ENCODE measurements at places on chromosomes 2 and 18.

- DNase-seq = peak; percentile 18
Observed at GRCh38 chr2:210961249-210961648, 404.9 kb downstream of the CPS1 start.

DNA sequence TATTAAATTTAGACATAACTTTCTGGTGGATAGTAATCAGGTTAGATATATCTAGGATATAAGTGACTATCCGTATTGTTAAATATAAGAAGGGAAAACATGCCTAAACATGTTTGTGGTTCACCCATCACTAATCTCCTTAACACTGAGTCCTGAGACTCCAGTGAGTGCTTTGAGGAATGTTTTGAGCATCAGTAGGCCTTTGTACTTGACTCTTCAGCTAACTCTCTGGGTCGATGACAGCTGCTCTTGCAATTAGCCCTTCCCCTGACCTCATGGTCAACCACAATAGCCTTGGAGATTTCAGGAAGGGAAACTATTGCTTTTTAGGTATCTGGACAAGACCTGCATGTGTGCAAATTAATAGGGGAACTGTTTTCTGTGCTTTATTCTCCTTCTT lies 716.8 kb downstream of the EPHA4 start:
- DNase-seq = peak; percentile 53

GRCh38 chr18:58172031-58172430 lies 128.0 kb downstream of the NEDD4L start:
- no peak for DNase-seq

GRCh38 chr2:196263181-196263747 lies 91.9 kb upstream of the STK17B start:
- peak; percentile 66 for DNase-seq

DNA sequence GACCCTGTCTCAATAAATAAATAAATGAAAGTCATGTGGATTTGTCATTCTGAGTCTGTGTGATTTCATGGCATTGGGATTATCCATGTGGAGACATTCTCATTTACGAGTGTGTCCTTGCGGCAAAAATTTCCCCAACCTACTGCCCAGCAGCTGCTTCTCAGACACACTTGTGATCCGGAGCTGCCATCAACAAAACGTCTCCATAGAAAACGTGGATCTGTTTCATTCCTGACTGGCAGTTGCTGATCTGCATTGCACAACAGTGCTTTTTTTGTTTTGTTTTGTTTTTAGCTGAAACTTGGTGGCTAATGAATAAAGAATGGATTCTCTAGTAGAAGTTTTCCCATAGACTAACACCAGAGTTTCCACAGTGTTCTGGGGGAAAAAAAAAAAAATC lies 74.7 kb downstream of the TGIF1 start:
- no peak for DNase-seq

DNA sequence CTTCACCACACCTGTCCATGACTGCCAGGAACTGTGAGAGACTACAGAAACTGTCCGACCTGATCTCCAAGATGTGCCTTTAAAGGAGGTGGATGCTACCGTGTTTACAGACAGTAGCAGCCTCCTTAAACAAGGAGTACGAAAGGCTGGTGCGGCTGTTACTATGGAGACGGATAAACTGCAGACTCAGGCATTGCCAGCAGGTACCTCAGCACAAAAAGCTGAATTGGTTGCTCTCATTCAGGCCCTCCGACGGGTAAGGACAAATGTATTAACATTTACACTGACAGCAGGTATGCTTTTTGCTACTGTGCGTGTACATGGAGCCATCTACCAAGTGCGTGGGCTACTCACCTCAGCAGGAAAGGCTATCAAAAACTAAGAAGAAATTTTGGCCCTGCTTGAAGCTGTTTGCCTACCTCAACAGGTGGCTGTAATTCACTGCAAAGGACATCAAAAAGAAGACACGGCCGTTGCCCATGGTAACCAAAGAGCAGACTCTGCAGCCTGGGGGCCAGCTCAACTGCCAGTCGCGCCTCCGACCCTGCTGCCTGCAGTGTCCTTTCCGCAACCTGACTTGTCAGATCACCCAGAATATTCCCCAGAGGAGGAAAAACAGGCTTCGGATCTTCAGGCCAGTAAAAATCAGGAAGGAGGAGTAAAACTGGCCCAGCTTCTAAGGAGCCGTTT lies 30.9 kb downstream of the SKA1 start:
- DNase-seq = no peak

DNA sequence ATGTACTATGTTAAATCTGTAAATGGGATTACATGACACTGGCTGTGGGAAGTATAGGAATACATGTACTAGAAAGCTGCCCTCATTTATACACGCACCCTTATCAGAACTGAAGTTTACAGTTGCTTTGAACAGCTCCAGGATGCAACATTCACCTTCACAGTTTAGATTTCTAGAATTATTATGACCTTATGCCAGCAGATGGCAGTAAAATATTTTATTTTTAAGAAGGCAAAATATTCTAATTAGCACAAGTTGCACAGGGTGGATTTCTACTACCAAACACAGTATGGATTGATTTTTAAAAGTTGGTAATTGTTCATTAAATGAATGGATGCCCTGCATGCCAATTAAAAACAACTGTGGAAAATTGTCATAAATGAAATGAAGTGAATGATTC lies 670.4 kb downstream of the KCNJ3 start:
- peak; percentile 1 for DNase-seq

DNA sequence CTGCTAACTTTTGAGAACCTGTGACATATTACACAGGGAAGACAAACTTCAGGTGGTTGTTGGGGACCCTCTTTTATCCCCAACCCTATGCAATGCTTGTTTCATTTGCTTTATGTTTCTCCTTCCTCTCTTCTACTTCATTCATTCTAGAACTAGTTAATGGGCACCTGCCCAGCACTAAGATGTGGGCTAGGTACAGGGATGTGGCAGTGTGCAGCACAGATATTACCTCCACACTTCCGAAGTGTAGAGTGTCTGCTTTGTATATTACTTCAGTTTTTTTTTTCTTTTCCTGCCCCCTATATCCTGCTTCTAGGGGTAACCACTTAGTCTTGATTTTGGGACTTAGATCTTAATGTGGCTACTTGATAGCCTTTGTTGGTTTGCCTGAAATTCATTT lies 35.1 kb downstream of the CD28 start:
- no peak for DNase-seq

DNA sequence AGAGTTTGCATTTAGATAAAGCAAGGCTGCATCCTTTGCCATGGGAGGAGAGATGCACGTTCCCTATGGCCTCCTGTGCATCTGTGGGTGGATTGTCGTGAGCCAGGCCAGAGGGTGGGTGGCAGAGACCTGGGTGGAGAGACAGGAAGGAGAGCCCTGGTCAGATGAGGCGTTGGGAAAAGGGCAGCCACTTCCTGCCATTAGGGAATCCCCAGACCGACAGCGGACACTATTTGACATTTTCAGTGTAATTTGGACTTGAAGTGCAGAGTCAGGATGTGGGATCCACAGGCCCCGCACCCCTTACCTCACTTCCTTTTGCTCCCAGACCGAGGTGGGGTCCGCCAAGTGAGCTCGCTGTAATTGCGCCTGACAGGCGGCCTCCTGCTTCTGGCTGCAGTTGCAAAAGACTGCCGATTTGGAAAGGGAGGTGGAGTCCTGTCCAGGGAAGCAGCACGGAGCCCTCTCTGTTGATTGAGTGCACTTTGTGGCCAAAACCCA lies 150.0 kb downstream of the DYSF start:
- peak; percentile 53 for DNase-seq

GRCh38 chr2:152473151-152473857 lies 138.3 kb downstream of the FMNL2 start:
- no peak for DNase-seq

- DNase-seq = no peak
Observed at GRCh38 chr18:49876536-49876935, 63.2 kb upstream of the ACAA2 start.

DNA sequence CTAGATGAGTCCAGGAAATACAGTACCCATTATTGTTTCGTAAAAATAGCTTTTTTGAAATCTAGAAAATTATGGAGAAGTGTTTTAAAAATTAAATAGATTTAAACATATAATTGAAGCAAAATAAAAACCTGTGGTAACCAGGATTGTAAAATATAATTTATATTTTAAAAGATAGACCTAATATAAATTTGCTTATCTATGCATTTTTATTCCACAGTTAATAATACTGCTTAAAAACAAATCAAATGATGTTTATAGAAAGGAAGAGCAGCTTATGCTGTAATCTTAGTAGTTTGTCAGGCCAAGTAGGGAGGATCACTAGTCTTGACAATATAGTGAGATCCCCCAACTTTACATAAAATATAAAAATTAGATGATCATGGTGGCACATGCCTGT lies 388.9 kb upstream of the CNTNAP5 start:
- no peak for DNase-seq

- no peak for DNase-seq
Observed at GRCh38 chr2:160955578-160955977, 204.7 kb upstream of the TANK start.

- DNase-seq = no peak
Observed at GRCh38 chr2:221371347-221371746, 200.8 kb downstream of the EPHA4 start.

DNA sequence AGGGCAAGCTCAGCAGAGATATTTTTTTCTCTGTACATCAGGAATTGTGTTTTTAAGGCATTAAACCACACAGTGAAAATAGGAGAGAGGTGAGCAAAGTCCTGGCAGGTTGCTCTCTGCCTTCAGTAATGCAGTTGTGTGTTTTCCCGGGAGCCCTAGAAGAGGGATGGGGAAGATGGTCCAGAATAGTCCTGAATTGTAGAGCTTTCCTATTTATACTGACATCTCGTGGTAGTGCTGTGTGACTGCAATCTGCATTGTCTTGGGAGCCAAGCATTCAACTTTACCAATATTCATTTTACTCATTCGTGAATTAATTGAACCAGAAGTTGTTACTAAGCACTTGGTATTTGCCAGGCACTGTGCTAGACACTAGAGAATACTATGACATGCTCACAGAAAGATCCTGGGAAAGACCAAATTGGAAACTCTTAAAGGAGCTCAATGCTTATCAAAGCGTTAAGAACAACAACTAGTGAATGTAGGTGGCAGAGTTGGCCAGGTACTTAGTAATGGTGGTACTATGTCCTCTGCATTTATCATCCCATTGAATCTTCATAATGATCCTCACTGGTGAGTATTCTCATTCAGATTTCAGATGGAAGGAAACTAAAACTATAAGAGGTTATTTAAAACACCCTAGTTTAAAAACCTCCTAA lies 214.6 kb downstream of the TRIB2 start:
- peak; percentile 61 for DNase-seq

DNA sequence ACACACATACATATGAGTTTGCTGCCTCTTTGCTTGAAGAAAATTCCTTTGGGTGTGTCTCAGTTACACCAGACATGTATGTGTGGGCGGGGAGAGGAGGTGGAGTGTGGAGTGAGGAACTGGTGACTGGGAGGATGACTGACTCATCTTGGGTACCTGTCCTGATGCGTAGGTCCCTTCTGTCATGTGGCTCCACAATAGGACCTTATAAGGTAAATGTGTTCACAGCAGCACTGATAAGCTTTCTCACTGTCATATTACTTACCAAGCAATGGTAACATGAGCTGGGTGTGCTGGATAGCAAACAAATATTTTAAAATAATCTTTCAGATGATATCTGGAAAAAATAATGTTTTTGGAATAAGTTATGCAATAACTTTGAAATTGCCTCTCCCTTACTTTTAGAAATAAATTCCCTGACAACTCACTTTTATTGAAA lies 45.1 kb downstream of the SLC9A2 start:
- DNase-seq = peak; percentile 1

DNA sequence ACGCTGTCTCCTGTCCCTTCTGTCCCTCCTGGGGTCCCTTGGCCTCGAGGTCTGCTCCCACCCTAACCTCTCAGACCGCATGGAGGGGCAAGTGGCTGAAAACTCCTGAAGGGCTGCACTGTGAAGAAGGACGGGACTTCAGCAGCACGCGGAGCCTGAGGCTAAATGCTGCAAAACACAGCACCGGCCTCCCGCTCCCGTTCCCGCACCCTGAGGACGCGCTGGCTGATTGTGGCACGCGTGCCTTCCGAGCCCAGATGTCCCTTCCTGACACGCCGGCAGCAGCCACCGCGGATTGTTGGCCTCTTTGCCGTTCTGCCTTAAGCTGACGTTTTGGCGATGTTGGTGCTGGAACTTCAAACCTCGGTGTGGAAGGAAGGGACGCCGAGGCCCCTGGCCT lies 125.9 kb upstream of the CTDP1 start:
- DNase-seq = no peak

- DNase-seq = no peak
Observed at GRCh38 chr2:216803791-216804190, 56.1 kb downstream of the TNP1 start.

- no peak for DNase-seq
Observed at GRCh38 chr18:54359233-54359632, 1.5 kb downstream of the C18orf54 start.

- peak; percentile 55 for DNase-seq
Observed at GRCh38 chr2:36351736-36352349, 3.7 kb upstream of the CRIM1 start.

DNA sequence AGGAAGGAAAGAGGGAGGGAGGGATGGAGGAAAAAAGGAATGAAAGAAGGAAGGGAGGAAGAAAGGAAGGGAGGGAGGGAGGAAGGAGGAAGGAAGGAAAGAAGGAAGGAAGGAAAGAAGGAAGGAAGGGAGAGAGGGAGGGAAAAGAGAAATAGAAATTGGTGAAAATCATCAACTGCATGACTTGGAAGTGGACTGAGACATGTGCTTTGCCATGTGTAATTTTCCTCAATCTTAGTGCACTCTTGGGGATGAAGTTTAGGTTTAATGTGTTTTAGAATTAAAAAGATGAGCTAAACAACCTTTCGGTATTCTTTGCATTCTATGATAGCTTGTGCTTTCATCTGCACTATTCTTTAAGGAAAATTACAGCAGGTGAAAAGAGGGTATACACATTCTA lies 320.1 kb upstream of the GALNT5 start:
- DNase-seq = no peak

GRCh38 chr2:142857256-142858164 lies 20.0 kb upstream of the KYNU start:
- DNase-seq = no peak

DNA sequence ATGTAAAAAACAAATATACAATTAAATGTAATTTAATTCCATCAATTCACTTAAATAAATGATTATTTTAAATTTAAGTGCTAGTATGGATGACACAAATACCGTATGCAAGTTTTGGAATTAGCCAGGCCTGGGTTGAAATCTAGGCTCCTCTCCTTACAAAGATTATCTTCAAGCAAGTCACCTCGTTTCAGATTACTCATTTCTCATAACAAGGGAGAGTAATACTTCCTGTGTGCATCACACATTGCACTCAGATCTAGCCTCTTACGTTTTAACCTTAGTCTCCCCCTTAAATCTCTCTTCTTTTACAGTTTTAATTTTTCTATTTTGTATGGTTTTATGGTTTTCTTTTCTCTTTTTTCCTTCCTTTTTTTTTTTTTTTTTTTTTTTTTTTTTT lies 1475.9 kb upstream of the NXPH2 start:
- peak; percentile 1 for DNase-seq

GRCh38 chr2:149617476-149617875 lies 29.9 kb upstream of the MMADHC start:
- peak; percentile 78 for DNase-seq

All from fibroblast of upper back skin (primary cell).